ENCODE measurements at places on chromosomes 2 and 18.

DNA sequence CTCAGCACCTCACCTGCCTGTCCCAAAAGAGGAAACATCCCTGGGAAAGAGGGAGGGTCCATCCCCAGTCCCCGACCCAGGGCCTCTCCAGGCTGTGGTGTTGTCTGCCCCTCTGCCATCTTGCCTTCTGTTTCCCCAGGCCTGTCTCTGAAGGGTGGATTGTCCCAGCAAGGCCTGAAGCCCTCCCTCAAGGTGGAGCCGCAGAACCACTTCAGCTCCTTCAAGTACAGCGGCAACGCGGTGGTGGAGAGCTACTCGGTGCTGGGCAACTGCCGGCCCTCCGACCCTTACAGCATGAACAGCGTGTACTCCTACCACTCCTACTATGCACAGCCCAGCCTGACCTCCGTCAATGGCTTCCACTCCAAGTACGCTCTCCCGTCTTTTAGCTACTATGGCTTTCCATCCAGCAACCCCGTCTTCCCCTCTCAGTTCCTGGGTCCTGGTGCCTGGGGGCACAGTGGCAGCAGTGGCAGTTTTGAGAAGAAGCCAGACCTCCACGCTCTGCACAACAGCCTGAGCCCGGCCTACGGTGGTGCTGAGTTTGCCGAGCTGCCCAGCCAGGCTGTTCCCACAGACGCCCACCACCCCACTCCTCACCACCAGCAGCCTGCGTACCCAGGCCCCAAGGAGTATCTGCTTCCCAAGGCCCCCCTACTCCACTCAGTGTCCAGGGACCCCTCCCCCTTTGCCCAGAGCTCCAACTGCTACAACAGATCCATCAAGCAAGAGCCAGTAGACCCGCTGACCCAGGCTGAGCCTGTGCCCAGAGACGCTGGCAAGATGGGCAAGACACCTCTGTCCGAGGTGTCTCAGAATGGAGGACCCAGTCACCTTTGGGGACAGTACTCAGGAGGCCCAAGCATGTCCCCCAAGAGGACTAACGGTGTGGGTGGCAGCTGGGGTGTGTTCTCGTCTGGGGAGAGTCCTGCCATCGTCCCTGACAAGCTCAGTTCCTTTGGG, 47.2 kb downstream of the BOLA3 start:
- no peak for DNase-seq

GRCh38 chr2:178478130-178478438, 316 bp downstream of the FKBP7 start:
- DNase-seq, result no peak

- no peak for DNase-seq
Measured at GRCh38 chr2:220572385-220572784, 945.0 kb downstream of the SLC4A3 start.

DNA sequence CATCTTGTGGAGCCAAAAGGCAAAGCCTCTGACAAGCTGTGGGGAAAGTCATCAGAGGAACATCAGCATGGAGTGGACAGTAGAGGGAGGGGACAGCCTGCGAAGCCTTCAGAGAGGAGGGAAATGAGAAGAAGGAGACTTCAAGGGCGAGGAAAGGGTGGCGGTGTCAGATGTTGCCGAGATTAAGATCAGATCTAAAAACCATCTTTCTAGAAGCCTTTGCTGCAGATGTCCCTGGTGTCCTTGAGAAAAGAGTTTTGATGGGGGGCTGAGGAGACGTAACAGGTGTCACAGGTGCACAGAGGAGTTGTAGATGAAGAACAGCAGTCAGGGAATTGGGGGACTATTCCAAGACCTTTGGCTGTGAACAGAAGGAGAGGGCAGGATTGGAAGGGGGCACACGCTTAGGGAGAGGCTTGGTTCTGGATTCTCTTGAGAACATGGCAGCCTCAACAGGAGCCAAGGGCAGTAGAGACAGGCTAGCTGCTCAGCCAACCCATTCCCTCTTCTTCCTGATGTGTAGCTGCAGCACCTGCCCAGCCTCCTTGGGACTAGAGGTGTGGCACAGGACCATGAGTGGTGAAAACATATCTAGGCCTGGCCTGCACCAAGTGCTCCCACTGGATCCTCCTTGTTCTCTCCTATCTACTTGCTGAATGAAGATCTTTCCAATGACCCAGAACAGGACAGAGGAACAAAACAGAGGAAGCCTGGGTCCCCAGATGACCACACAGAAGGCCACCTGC, 22.7 kb upstream of the NCL start:
- DNase-seq, result no peak

- DNase-seq, result no peak
Measured at GRCh38 chr2:75288760-75289159, 89.4 kb upstream of the TACR1 start.

- no peak for DNase-seq
Measured at GRCh38 chr18:69383186-69383585, 17.5 kb upstream of the DOK6 start.

- no peak for DNase-seq
Measured at GRCh38 chr2:144026753-144027152, 493.2 kb downstream of the ZEB2 start.

DNA sequence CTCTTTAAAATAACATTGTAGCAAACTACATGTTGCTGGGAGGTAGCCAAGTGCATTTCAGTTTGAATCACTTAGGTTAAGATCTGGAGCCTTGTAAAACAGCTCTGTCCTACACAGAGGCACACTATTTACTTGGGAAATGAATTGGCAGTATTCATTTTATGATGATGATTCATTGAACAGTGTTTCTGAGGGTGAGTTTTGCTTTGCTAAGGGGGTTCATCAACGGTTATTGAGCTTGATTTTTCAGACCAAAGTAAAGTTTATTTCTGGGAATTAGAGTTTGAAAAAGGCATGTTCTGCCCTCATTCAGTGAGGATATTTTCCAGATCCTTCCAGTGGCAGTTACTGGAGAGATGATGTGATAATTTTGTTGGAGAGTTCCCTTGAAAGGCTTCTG, 55.6 kb downstream of the CCDC85A start:
- no peak for DNase-seq

DNA sequence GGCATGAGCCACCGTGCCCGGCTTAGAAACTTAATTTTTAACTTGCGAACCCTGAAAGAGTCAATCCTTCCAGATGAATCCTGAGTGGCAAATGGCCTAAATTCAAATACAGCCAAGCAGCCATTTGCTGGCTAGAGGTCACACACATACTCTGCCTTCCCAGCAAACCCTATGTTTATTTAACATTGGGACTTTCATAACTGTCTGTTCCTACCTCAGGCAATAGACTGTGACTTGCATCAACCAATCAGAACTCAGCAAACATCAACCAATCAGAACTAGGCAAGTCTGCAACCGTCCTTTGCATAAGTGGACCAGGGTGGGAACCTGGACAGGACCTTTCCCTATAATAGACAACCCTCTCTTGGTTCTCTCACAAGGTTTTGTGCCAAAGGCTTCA, 127.5 kb downstream of the DTNB start:
- no peak for DNase-seq

- no peak for DNase-seq
Measured at GRCh38 chr18:72107647-72108383, 436.3 kb downstream of the CBLN2 start.

DNA sequence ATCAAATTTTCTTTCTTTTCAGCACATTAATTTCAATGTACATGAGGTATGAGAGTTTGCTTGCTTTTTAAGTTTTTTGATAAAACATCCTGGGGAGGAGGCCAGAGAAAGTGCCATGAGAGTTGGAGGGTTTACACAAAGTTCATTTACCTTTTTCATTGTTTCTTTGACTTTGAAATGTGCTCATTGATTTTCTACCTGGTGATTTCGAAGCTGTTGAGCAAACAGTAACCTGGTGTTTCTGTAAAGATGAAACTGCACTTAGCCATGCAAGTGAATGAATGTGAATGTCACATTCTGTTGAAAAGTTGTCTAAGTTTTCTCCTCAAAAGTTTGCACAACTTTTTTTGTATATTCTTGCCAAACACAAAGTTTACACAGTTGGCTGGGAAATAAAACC, 797.0 kb downstream of the METTL4 start:
- no peak for DNase-seq

DNA sequence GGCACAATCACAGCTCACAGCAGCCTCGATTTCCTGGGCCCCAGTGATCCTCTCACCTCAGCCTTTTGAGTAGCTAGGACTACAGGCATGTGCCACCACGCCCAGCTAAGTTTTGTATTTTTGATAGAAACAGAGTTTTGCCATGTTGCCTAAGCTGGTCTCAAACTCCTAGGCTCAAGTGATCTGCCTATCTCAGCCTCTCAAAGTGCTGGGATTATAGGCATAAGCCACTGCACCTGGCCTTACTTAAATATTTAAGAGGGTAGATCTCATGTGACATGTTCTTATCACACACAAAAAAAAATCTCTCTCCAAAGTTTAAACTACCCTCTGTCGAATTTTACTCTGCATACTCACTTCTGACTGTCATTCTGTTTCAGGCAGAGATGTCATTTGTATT, 75.4 kb upstream of the CHRNA1 start:
- no peak for DNase-seq

DNA sequence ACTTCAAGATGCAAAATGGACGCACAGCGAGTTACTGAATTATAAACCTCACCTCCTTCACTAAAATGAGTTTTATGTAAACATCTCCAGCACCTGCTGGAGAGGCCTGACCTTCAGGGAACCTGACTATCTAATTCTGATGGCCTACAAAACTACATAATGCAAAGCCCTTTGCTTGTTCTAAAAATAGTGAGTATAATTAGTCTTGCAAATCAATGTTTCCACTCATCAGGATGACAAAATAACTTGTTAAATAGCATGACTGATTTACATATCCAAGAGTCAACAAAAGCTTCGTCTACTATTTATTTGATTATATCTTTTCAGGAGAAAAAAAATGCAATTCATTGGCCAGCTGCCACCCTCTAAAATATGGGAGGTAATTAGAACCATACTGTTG, 326.3 kb upstream of the MC4R start:
- DNase-seq, result no peak

DNA sequence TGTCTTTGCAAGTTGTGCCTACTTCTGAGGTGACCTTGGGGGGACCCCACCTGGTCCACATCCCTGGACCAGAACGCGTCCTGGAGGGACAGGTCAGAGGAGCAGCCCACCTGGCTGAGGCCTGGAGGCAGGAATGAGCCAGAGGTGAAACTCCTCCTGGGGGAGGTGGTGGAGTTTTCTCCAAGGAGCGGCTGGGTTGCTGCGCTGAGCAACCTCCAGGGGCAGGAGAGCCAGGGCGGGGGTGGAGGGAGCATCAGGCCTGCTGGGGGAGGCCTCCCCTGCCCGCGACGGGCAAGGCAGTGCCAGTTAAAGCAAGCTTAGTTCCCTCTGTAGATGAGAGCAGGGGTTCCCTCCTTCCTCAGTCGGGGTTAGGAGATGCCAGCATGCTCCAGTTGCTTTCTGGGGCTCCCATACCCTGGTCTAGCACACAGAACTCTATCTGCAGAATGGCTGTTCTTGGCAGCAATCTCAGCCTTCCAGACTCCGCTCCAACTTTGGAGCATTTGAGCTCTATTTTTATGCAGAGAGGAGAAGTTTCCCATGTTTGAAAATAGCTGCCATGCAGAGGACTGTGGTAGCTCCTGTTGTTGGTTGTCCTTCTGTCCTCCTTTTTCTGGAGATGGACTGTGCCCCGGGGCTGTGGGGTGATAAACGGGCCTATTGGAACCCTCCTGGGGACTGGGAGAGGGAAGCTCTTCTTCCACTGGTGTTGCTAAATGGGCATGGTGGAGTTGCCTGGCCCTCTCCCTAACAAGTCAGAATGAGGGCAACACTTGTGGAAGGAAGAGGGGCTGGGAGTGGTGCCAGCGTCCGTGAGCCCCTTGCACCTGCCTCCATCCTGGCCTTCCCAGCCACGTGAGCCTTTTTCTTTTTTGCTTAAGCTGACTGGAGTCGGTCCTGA, 39.1 kb downstream of the B3GNT2 start:
- DNase-seq, result no peak

- DNase-seq, result no peak
Measured at GRCh38 chr2:25615920-25616319, 57.5 kb downstream of the DTNB start.

GRCh38 chr2:101848769-101849410, 142.9 kb upstream of the IL1R2 start:
- DNase-seq, result no peak

GRCh38 chr2:47129191-47129706, 25.9 kb downstream of the STPG4 start:
- peak; percentile 46 for DNase-seq

DNA sequence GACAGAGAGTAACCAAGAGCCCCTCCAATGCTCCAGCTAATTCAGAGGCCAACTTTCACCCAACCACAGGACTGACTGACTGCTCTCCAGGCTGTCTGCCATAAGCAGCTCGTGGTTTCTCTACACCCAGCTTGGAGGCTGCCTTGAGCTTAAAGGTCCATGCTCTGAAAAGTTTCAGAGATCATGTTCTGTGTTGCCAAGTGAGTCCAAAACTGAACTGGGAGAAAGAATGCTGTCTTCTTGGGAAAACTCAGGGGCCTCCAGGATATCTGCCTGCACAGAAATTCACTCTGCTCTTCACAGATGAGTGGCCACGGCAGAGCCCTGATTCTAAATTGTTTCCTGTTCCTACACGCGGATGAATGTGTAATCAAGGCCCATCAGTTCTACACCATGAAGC, 51.1 kb downstream of the LPIN2 start:
- no peak for DNase-seq
